Activated naive CD8-positive, alpha-beta T cell treated with anti-CD3 and anti-CD28 coated beads, Interleukin-2, amount 10 ng/mL, durations not matched to agents 7 days and 5 days (primary cell): ENCODE measurements at places on chromosomes 4 and X. TPM values are rescaled to one million over a fixed set of nuclear protein-coding genes. Genes with fewer than 3 reads are reported as not detected.

The AMOT gene
- 1.1 TPM for total RNA-seq

DNA sequence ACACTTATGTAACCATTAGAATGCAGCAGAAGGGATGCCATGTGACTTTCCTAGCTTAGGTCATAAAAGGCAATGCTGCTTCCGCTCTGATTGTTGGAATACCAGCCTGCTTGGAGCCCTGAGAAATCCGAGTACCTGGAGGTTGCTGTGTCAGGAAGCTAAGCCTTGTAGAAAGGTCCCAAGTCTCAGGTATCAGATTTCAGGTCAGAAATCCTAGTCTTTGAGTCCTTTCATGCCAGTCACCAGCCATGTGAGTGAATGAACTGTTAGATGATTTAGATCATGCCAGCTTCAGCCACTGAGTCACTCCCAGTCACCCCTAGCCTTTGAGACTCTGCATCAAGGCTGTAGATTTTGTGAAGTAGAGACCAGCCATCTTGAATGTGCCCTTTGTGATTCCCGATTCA is 23.5 kb downstream of the RAP1GDS1 start:
- DNase-seq: no peak

The PCDH19 gene
- total RNA-seq: not detected

- DNase-seq: no peak
These were observed 192.4 kb downstream of the FAT4 start for GRCh38 chr4:125507141-125507540.

GRCh38 chr4:167234316-167234881 is at the start of gene SPOCK3:
SPOCK3 (minus strand) TSS chr4:167234494.
- no peak for DNase-seq

The ADGRL3 gene
- total RNA-seq: not detected

The DRD5 gene
- not detected for total RNA-seq
